ENCODE measurements at places on chromosomes 16 and 17. TPM values are rescaled to one million over a fixed set of nuclear protein-coding genes. Genes with fewer than 3 reads are reported as not detected.

GRCh38 chr17:50758524-50758923, 8.8 kb downstream of the ANKRD40CL start:
- no peak for DNase-seq

DNA sequence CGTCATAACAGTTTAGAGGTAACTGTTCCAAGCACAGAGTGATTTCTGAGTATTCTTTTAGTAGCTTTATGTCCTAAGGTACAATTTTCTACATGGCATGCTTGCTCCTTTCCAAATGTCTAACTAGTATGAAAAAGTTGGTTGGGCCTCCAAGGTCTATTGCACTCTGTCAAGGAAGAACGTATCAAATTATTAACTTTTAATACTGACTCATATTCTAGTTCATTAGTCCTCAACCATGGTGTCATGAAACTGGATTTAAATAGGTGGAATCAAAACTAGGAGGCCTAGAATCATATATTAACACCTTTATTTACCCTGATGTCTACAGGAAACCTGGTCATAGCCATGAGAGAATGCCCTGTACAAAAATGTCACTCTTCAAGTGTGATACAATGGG, 61.4 kb downstream of the STH start:
- DNase-seq: no peak

DNA sequence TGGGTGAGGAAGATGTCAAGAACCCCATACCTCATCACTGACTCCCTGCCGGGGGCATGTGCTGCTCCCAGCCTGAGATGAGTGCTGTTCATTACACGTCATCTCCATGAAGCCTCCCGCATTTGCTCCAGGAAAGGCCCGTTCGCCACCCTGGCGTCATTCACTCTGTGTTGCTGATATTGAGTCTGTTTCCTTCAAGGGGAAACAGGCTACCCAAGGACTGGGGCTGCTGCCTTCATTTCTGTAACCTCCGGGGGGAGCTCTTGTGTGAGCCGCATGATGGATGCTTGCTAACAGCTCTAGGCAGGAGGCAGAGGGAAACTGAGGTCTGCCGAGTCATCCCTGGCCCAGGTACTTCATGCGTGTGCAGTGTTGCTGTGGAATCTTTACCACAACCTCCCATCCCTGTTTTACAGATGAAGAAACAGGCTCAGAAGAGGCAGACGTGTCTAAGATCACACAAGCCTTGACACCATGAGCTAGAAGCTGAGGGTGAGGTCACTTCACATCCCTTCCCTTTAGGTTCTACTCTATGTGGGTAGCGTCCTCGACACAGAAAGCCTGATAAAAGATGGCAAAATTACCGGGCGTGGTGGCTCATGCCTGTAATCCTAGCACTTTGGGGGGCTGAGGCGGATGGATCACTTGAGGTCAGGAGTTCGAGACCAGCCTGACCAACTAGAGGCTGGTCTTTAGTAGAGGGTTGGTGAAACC, 3.5 kb upstream of the ARMC5 start:
- peak; percentile 51 for DNase-seq

GRCh38 chr17:82754297-82755208, 2.7 kb downstream of the TBCD start:
- DNase-seq: peak; percentile 67

- no peak for DNase-seq
Observed at GRCh38 chr17:66730461-66730923, 104.4 kb upstream of the CACNG5 start.

DNA sequence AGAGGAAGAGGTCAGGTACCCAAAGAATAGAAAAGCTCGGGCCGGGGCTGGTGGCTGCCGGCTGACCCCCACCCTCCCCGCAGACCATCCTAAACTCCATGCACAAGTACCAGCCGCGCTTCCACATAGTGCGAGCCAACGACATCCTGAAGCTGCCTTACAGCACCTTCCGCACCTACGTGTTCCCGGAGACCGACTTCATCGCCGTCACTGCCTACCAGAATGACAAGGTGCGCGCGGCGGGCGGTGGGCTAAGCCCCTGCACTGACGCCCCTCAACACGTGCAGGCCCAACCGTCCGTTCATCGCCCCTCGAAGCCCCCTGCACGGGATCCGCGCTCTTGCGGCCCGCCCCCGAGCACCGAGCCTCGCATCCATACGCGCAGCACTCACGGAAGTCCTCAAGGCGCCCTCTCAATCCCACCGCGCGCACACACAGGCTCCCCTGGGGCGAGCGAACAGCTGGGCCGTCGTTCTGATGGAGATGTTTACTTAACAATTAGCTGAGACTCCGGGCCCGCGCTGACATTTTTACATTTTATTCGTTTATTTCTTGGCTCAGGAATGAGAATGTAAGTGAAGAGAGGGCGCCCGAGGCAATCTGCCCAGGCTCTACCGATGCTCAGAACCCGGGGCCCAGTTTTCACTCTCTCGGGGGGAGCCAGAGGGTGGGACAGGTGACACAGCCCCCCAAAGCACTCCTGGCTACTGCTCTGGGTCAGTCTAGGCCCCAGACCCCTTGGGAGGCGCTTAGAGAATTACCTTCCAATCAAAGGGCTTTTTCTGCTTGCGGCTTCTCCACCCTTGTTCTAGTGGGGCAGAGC, 3.5 kb downstream of the TBX2 start:
- peak; percentile 67 for DNase-seq

- DNase-seq: peak; percentile 90
Observed at GRCh38 chr17:40803617-40804082, 3.9 kb upstream of the KRT28 start.

- DNase-seq: peak; percentile 60
Observed at GRCh38 chr16:48608871-48609651, 919 bp downstream of the N4BP1 start.

- no peak for DNase-seq
Observed at GRCh38 chr17:61449707-61450640, 2.2 kb upstream of the TBX4 start.

- peak; percentile 64 for DNase-seq
Observed at GRCh38 chr16:67936124-67936879, at the start of gene PSMB10. Gene PSMB10 (minus strand): TSS chr16:67936850. CDS start chr16:67936749, 101 bp downstream.

DNA sequence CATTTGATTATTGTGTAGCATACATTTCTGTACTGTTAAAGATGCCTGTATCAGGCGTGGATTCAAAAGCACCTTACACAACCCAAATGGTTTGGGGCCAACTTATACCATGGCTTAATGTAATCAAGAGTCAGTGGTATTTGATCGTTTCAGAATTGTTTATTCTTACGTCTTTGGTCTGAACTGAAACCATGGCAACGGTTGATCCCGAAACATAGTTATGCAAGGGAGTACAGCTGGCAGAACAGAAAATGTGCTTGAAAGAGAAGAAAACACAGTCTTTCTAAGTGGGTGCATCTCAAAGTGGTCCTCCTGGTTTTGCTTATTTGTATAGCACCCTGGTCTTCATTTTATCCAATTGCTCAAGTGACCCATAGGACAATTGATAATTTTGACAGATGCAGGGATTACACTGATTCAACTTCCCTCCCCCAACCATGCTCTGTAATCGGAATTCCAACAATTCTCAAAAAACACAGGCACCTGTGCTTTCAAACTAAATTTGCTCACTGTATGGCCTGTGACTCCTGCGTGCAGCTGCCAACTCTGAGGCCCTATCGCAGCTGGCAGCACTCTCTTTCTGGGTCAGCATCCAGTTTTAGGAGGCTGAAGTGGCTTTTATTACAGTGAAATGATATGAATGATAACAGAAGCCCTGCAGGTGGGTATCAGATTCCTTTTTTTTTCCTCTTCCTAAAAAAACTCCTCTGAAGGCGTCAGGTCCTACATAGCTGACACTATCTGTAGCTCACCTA, 77.0 kb upstream of the AXIN2 start:
- no peak for DNase-seq

GRCh38 chr16:71927787-71928186, 32.5 kb downstream of the IST1 start:
- no peak for DNase-seq

DNA sequence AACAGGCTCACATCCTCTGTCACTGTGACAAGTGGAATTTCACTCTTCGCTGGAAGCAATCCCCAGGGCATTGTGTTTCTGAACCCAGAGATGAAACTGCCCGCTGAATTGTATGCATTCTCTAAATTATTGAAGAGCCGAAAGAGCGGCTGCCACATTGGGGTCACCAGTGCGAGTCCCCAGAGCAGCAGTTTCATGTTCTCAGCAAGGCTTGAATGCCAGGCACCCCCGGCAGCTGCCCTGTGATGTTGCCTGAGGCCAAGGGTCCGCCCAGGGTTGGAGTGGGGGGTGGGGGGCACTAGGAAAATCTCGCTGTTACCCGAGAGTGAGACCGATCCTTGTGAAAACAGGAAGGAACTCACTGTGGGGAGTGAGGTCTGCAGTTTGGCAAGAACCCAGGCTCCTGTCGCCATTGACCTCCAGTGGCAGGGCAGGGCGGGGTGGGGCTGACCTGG, 20.7 kb upstream of the BCAR1 start:
- DNase-seq: no peak

GRCh38 chr17:56592487-56593085, 913 bp upstream of the NOG start:
- peak; percentile 91 for DNase-seq

DNA sequence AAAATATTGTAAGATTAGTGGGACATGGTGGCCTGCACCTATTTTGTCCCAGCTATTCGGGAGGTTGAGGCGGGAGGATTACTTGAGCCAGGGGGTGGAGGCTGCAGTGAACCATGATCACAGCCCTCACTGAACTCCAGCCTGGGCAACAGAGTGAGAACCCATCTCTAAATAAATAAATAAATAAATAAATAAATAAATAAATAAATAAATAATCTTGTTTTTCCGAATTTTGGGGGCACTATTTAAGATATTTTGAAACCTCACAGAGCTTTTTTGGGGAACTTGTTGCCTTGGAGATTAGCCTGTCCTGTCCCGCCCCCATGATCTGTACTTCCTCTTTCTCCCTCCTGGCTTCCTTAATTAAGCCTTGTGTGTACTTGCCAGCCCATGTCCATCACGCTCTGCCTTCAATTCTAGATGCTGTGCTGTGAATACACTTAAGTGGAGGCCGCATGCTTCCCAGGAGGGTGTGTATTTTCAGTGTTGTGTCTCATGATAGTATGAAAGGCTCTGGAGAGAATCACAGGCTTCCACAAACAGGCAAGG, 4.4 kb downstream of the LGALS9 start:
- DNase-seq: no peak

DNA sequence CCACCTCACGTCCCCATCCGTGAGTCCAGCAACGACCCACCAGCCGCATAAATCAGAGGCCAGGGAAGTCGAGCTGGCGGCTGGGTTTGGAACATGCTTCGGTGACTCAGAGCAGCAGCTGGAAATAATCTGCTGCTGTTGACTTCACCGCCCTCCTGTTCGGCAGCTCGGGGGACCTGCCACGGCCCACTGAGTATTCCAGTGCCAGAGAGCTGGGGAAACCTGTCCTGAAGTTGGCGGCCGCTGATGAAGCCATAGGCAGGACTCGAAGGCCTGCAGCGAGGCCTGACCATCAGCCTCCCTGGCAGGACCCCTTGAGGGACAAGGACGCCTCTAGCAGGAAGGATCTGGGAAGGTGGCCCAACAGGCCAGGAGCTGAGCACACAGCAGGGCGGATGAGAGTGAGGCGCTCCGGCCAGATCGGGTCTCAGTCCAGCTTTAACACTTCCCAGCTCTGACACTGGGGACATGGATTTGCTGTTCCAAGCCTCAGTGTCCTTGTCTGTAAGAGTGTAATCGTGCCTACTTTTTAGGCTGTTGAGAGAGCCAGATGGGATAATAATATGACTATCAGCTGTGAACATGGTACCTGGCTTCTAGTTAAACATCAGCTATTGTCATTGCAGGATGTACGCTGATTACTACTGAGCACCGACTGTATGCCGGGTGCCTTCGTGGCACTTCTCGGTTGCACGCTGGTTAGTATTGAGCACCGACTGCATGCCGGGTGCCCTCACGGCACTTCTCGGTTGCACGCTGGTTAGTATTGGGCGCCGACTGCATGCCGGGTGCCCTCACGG, 50.4 kb upstream of the CIBAR2 start:
- no peak for DNase-seq

DNA sequence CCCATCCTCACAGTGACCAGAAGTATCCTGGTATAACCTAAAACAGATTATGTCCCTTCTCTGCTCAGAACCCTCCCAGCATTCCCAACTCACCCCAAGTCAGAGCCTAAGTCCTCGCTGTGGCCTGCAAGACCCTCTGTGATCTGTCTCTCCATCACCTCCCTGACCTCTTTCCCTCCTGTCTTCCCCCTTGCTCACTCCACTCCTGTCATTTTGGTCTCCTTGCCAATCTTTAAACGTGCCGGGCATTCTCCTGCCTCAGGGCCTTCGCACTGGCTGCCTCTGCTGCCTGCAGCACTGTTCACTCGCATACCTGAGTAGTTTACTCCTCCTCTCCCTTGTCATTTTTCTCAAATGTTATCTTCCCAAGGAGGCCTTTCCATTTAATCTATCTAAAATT, 97.7 kb downstream of the GSG1L start:
- DNase-seq: no peak

- peak; percentile 71 for DNase-seq
Observed at GRCh38 chr17:42221886-42222745, 27.8 kb upstream of the GHDC start.

- DNase-seq: no peak
Observed at GRCh38 chr17:21677126-21677910, 15.0 kb upstream of the KCNJ18 start.

- peak; percentile 96 for DNase-seq
Observed at GRCh38 chr17:8176197-8176940, at the start of gene TMEM107. Gene TMEM107 (minus strand): TSS chr17:8176380. CDS start chr17:8176286, 94 bp downstream.

- DNase-seq: peak; percentile 71
Observed at GRCh38 chr17:82876602-82877379, 37.0 kb upstream of the ZNF750 start.

DNA sequence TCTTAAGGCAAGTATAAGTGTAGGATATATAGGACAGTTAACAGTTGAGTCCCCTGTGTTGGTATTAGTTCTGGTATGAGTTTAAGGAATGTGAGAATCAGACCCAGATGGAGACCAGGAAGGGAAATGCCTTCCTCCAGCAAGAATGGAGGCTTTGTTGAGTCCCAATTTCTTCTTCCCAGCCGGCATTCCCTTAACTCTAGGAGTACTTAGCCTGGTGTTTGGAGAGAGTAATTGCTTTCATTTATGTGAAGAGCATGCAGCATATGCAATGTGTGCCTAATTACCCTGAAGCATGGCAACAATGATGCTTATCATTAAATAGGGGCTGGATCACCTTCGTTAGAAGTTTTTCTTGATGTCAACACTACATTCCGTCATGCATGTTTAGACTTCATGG, 225.9 kb upstream of the XYLT1 start:
- DNase-seq: peak; percentile 33

GRCh38 chr16:75000481-75001081, 1.8 kb downstream of the ZNRF1 start:
- peak; percentile 27 for DNase-seq

- DNase-seq: no peak
Observed at GRCh38 chr17:75808905-75809621, 24.5 kb downstream of the UNK start.

Gene KRT33A
- not detected for total RNA-seq

Gene NOTUM
- total RNA-seq: 0.25 TPM

Gene SLC22A31
- not detected for total RNA-seq

Gene SPATA2L
- 13.2 TPM for total RNA-seq

Gene CAVIN1
- 5.5 TPM for total RNA-seq

Gene KRTAP3-2
- total RNA-seq: not detected

Gene STAT5A
- total RNA-seq: 10.0 TPM

Gene CHTF18
- 124 TPM for total RNA-seq

Gene SPATA32
- not detected for total RNA-seq

Gene ITGAL
- not detected for total RNA-seq

Gene CTRL
- 0.40 TPM for total RNA-seq

Gene TMEM100
- total RNA-seq: 0.59 TPM

Gene ZNF469
- 0.03 TPM for total RNA-seq

Gene RNF213
- total RNA-seq: 23.7 TPM

Gene CCDC43
- total RNA-seq: 31.3 TPM
